ENCODE measurements at places on chromosomes 16 and 17.

DNA sequence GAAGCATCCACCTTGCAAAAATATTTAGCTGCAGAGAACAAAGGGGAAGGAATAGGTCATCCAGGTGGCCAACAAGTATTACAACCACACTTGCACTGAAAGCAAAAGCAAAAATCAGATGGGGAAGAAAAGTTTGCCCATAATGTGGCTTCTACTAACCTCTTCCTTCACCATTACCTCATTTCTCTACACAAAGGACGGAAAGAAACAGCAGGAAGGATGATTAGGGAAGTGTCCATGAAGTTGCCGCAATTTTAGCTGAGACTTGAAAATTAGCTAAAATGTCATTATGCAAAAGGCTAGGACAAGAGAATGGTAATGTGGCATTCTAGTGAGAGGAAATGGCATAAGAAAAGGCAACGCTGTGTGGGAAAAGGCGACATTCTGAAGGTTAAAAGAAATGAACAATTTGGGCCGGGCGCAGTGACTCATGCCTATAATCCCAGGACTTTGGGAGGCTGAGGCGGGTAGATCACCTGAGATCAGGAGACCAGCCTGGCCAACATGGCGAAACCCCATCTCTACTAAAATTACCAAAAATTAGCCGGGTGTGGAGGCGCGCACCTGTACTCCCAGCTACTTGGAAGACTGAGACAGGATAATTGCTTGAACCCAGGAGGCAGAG lies 13.7 kb downstream of the KANSL1 start:
- no peak for DNase-seq

DNA sequence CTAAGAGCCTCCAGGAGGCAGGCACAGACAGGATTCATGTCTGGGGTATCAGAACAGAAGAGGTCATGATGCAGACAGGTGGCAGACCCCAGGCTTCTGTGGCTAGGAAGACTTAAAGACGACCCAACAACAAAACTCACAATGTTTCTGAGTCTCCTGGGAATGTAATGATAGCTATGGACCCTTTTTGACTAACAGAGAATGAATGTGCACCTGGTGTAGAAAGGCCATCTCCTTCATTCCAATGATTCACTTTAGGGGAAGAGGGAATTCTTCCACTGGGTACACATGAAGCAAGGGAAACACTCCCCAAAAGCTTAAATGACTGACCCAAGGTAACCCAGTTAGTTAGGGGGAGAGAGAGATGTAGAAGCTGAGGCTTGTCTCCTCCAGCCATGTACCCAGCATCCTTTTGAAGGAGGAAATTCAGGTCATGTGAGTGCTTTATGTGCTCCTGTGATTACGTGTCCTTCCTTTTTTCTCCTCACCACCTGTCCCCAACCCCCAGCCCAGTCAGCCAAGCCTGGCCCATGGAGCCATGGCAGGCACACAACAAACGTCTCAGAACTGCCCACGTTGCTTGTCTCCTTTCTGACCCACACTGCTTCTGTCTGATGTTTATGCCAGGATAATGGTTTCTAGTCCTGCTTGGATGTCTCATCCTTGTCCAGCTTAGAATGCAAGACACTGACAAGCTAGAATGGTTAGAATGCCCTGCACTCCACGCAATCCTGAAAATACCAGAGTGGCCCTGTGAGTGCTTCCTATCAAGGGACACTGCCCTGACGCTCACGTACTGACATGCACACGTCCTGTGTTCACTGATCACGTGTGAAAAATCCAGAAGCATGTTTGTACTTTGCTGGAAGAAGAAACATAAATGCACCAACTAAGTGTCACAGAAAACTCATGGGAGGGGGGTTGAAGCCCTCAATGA lies 156.4 kb downstream of the ZFHX3 start:
- no peak for DNase-seq

DNA sequence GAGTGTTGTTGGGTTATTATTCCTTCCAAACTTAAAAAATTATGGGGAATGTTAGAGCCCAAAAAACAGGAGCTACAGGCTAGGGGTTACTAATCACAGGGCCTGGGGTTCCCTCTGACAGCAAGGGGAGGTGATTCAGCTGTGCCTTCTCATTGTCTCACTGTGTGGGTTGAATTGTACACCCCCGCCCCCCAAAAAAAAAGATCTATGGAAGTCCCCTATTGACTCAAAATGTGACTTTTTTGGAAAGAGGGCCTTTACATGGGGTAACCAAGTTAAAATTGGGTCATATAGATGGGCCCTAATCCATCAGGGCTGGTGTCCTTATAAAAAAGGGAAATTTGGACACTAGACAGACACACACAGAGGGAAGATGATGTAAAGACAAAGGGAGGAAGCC lies 190.2 kb downstream of the SOX9 start:
- no peak for DNase-seq

DNA sequence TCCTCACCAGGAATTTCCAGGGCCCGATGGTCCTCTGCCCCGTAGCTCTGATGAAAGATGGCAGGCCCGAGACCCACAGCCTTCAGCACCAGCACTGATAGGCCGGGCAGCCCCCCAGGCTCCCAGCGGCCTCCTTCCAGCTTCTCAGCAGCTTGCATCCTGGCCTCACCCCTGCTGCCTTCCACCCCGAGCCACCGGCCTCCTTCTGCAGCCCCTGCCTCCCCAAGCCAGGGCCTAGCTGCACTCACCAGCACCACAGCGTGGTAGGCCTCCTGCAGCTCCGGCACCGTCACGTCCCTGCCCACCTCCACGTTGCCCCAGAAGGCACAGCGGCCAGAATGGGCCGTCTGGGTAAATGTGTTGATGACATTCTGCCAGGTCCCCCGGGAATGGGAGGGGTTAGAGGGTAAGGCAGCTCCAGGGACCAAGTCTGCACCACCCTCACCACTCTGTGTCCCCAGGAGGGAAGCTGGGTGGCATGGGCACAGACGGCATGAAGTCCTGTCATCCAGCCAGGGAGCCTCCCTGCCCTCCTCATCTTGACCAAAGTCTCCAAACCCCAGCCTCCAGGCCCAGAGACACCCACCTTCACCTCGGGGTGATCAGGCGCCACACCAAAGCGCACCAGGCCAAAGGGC lies 6.5 kb downstream of the FDXR start:
- no peak for DNase-seq

GRCh38 chr17:59287891-59288290 lies 43.6 kb upstream of the YPEL2 start:
- no peak for DNase-seq

- DNase-seq: no peak
Observed at GRCh38 chr16:77213542-77214106, 14.4 kb downstream of the SYCE1L start.

GRCh38 chr17:37744961-37745800 lies at the start of gene HNF1B:
TSS of gene HNF1B (minus strand) at chr17:37745059. CDS start at chr17:37744884, 175 bp downstream.
- no peak for DNase-seq

DNA sequence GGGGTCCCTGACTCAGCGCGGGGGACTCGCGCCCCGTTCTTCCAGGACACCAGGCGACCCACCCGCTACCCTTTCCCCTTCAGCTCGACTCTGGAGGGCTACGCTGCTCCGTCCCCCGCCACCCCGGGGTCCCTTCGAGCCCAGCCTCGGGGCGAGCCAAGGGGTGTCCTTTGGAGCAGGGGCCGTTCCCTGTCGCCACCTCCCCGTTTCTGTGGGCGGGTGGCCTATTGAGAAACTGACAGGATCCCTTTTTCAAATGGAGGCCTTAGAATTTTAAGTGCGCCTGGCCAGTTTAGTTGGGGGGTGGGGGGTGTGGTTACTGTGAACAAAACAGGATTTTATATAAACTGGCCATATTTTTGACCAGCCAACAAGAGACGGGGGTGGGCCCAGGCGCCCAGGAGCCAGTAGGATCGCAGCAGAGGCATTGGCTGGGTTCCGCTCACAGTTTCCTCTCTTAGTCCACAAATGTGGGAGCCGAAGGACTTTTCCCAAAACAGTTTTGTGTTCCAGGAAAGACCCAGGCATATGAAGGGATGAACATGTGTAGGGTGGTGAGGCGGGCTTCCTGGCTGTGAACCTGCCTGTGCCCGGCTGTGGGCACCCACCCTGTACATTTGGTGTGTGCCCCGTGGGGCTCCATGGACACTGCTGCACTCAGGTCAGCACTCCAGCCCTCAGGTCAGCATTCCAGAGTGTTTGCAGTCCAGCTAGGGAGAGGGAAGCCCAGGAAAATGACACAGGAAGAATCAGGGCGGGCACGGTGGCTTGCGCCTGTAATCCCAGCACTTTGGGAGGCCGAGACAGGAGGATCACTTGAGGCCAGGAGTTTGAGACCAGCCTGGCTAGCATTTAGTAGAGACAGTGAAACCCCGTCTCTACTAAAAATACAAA lies 722 bp upstream of the TIMP2 start:
- no peak for DNase-seq

DNA sequence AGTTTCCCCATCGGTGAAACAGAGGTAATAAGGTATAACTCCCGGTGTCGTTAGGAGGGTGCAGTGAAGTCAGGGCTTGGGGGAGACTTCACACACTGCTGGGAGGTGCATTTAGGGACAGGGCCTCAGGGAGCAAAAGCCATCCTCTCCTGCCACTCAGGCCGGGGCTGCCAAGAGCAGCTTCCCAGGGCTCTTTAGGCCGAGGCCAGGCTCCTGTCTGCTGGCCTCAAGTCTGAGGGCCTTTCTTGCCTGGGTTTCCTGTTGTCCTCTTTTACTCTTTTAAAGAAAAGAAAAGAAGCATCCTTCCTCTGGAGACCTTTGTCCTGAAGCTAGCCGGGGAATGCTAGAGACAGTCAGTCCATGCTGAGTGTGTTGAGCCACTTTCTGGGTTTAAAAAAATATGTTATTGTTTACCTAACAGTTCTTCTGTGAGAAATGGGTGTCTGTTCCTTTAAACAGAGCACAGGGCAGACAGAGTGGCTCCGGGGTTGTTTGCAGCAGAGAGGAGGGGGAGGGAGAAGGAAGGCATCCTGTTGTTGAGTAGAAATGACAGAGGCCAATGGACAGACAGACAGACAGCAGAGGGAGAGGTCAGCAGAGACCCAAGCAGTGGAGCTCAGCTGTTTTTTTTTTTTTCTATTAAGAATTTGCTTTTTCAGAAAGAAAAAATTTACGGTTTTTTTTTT lies 79.1 kb downstream of the C17orf67 start:
- DNase-seq: no peak

- DNase-seq: no peak
Observed at GRCh38 chr16:2895813-2896212, 12.8 kb downstream of the FLYWCH2 start.

All from stimulated activated effector memory CD8-positive, alpha-beta T cell treated with anti-CD3 and anti-CD28 coated beads, Interleukin-12 subunit alpha, Interleukin-12 subunit beta, amount 100 ng/mL, for 72 hours (primary cell).